AG08395 (cell line): ENCODE measurements at places on chromosomes 1 and 21.
A peak's percentile ranks its signal among the peaks of the same experiment; 100 is the strongest.

GRCh38 chr1:180632326-180633056 is 669 bp downstream of the XPR1 start:
- peak; percentile 42 for DNase-seq

DNA sequence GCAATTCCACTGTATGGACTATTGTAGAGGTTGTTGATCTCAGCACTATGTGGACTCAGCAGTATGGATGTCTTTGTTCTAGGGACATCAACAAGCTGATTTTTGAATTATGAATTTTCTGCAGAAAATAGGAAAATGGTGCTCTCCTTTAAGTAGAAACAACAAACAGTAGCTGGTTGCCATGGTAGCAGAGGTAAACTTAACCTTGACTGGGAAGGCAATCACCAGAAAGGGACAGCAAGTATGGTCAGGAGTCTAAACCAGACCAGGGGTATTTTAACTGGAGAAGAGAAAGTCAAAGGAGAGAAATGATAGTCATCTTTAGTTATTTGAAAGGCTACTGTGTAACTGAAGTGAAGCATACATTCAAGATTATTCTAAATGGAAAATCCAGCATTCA is 22.3 kb downstream of the WLS start:
- DNase-seq: no peak

DNA sequence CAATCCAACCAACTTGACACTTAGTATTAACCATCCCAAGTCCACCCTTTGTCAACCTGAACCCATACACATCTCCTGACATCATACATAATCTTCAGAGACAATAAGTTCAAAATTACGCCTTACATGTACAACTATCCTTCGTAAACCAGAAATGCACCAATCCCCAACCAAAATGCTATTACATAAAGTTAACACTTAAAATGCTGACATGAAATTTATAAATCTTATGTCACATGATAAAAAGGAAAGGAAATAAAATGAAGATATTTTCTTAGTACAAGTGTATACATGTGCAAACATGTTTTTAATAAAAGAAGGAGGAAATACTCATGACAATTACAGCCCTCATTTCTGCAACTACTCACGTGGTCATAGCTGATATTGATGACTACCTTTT is 95.0 kb downstream of the FCRL5 start:
- DNase-seq: no peak

DNA sequence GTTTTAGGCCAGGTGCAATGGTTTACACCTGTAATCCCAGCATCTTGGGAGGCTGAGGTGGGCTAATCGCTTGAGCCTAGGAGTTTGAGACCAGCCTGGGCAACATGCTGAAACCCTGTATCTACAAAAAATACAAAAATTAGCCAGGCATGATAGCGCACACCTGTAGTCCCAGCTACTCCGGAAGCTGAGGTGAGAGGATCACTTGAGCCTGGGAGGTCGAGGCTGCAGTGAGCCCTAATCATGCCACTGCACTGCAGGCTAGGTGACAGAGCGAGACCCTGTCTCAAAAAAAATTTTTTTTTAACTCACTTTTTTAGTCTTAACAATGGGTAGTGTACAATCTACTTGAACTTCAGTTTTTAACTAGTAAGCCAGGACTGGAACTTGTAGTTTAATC is 137.5 kb downstream of the HS2ST1 start:
- no peak for DNase-seq

DNA sequence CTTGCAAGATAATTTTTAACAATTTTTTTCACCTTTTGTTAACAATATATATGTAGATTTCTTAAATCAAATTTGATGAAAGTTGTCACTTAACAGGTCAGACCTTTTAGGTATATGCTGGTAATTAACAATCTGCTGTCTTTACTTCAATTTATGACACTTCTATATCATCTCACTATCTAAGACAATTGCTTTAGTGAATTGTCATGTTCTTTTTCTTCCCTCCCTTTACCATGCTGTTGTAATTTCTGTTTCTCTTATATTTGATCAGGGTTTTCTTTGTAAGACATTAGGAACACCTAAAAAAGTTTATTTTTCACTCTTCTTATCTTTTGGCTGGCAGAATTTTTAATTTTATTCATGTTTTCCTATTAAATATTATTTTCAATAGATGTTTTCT is 2.0 kb downstream of the IFI16 start:
- no peak for DNase-seq

DNA sequence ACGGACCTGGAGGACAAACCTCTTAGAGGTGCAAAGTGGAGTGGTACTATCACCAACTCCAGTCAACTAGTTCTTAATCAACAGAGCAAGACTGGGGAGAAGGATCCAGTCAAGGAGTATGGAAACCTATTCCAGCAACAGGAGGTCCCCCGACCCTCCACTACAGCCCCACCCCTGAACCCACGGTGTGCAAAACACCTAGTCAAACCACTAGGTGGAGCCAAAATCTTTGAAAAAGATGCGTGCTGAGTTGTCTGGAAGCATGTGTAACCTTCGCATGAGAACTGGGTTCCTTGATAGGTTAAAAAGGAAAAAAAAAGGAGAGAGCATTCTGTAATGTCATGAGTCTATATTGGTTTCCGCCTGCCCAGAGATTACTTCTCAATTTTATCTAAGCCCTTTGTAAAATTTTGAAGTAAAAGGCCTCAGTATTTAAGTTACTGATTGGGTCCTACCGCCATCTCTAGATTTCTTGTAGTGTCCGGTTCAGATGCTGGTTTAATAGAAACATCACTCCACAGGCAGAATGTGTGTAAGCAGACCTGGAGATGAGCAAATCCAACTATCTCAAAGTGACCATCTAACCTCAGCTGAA is 81.9 kb upstream of the HAO2 start:
- peak; percentile 38 for DNase-seq

- DNase-seq: no peak
Observed at GRCh38 chr1:191490303-191490702, 668.0 kb upstream of the RGS18 start.

- peak; percentile 58 for DNase-seq
Observed at GRCh38 chr1:75615613-75616435, 4.9 kb upstream of the SLC44A5 start.

- peak; percentile 32 for DNase-seq
Observed at GRCh38 chr1:30798389-30799232, 41.0 kb upstream of the LAPTM5 start.

GRCh38 chr21:32516756-32517649 is 68.3 kb downstream of the TCP10L start:
- no peak for DNase-seq

GRCh38 chr1:56922070-56922469 is 43.7 kb downstream of the C8B start:
- no peak for DNase-seq

- DNase-seq: peak; percentile 5
Observed at GRCh38 chr1:200739702-200740570, 1.2 kb downstream of the CAMSAP2 start.
